NAMALWA (cell line): ENCODE measurements at places on chromosomes 16 and 17.
A peak's percentile ranks its signal among the peaks of the same experiment; 100 is the strongest.

GRCh38 chr17:64219571-64219970, 43.5 kb downstream of the TEX2 start:
- no peak for DNase-seq

DNA sequence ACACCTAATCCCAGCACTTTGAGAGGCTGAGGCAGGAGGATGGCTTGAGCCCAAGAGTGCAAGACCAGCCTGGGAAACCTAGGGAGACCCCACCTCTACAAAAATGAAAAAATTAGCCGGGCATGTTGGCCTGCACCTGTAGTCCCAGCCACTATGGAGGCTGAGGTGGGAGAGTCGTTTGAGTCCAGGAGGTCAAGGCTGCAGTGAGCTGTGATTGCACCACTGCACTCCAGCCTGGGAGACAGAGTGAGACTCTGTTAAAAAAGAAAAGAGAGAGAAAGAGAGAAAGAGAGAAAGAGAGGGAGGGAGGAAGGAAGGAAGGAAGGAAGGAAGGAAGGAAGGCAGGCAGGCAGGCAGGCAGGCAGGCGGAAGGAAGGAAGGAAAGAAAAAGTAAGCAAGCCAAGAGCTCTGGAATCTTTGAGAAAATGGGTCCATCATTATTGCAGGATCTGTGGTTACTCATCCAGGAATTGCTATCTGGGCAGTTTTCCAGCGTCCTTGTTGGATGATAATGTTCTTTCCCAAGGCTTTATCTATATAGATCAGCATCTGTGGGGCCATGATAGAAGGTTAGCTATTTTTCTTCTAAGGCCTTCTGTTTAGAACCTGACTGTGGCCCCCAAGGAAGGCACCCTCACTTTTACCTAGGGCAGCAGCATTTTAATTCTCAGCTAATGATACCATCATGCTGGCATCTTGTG, 533.2 kb upstream of the CDH5 start:
- DNase-seq: no peak

- DNase-seq: no peak
Measured at GRCh38 chr17:17254036-17254435, 17.1 kb upstream of the FLCN start.

DNA sequence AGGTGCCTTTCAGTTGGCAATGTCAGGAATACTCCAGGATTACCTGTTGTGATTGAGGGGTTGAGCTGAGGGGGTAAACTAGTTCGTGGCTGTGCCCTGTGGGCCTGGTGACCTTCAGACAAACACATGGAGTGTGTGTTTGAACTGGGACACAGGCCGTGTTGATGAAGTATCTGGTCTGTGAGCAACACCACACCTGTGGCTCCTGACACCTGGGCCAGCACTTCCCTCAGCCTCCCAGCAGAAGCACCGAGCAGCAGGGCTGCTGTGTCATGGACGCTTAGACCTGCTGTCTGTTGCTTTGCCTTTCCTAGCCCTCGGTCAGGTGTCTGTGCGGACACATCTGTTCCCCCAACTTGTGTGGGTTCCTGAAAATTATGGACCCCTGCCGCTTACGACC, 82.9 kb downstream of the KSR1 start:
- no peak for DNase-seq

GRCh38 chr17:30415491-30415890, 36.8 kb downstream of the CPD start:
- no peak for DNase-seq

- DNase-seq: no peak
Measured at GRCh38 chr17:15405058-15405415, 62.4 kb downstream of the CDRT4 start.

- DNase-seq: no peak
Measured at GRCh38 chr17:70158180-70158579, 11.2 kb upstream of the KCNJ2 start.

DNA sequence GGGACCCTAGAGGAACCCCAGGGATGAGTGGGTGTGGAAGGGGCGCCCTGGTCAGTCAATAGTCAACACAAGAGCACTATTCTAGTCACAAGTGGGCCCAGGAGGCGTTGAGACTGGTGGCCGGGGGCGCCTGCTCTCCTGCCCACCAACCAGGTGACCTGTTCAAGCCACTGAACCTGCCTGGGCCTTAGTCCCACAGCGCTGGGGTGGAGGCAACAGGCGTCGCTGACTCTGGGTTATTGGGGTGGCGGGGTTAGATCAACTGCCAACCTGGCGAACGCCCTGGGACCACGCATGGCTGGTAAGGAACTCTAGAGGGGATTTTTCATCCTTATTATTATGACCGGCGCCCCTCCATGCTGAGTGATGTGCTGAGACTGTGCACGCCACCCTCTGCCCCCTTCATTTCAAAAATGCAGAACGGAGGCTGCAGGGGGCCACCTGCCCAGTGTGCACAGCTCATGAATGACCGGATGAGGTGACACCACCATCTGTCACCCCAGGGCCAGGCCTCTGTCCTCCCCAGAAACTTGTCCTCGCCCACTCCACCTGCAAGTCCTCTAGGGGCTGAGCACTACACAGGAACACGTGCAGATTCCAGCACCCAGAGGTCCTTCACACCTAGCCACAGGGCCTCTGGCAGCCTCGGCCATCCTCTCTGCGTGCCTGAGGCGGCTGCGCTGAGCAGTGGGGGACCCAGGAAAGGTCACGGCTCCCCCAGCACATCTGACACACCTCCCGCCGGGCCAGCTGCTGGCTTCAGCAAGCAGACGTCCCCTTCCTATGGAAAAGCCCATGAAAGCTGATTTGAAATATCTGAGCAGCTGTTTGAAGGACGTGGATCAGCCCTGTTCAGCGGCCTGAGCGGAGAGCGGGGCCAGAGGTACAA, 51.6 kb upstream of the DNAH17 start:
- no peak for DNase-seq

DNA sequence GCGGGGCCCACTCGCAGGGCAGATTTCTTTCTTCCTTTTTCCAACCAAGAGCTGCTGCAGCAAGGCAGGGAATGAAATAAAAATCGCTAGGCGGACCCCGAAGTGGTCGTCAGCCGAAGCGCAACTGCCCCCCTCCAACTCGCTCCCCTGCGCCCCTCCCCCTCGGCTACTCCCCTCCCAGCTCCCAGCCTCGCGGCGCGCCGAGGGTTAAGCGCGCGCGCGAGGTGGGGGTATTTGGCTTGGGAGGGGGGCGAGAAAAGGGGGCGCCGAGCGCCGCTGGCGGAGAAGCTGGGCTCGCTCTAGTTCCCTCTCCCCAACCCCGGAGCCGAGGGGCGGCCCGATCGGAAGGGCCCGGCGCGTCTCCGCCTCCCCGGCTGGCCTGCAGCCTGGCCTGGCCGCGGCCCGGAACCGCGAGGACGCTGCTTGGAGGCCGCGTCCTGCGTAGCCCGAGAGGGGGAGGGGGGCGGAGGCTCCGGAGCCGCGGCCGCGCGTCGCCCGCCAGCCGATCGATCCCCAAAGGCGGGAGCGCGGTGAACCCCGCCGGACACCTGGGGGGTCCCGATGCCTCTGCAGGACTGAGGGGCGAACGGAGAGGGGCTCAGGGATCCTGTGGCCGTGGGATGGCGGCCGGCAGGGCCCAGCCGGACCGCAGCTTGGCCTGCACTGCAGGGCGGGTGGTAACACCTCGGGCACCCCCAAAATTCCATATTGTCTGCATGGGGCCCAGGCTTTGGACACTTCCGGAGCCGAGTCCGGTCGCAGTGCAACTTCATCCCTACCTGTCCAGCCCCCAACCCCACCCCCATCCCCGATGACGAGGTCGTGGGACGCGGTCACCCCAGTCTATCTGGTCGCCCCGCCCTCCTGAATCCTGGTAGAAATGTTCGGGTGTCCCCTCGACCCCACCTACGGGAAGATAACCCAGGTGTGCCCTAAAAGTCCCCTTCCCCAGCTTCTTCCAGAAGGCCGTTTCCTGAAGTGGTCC, 4.9 kb upstream of the CBX4 start:
- DNase-seq: no peak

- no peak for DNase-seq
Measured at GRCh38 chr16:12461201-12461600, 342.5 kb downstream of the CPPED1 start.

DNA sequence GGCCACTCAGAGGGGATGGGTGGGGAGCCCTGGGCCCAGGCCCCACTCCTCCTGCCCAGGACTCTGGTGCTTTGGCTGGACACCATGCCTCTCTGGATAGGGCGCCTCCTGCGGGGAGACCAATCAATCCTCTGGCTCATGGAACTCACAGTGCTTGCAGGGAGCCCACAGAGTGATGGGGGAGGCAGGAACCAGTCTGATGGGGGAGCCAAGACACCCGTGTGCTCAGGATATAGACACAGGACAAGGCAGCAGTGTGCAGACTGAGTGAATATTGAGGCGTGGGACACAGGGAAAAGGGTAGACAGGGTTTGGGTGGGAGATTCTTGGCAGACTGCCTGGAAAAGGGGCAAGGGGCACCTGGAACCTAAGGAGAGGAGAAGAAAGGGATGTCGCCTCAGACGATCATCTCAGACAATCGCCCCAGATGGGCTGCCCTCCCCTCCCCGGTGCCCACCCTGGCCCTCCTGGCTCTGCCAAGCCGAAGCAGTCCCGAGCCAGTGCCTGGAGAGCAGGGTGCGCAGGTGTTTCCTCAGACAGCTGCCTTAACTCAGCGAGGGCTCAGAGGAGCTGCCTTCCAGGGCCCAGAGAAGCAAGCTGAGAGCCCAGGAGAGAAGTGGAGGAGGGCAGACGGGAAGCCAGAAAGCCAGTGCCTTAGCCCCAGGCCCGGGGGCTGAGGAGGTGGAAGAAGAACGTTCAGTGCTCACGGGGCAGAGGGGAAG, 37.4 kb upstream of the DLX4 start:
- no peak for DNase-seq

GRCh38 chr16:64092271-64092670, 1029.6 kb downstream of the CDH11 start:
- no peak for DNase-seq

GRCh38 chr16:10485698-10486382, 94.6 kb downstream of the EMP2 start:
- peak; percentile 12 for DNase-seq

DNA sequence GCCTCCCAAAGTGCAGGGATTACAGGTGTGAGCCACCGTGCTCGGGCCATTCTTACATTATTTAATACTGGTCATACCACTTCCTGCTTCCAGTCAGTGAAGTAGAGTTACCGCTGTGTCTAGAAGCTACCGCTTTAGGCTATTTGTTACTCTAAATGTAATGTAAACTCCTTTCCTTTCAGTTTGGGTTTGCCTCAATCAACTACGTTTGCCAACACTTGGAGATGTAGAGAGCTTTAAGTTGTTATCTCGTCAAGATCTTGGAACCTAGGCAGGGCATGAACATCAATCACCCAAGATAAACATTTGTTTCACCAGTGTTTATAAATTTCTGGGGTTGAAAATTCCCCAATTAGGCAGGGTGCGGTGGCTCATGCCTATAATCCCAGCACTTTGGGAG, 275.9 kb downstream of the STX8 start:
- no peak for DNase-seq

GRCh38 chr17:10899281-10899680, 61.4 kb upstream of the PIRT start:
- DNase-seq: no peak

GRCh38 chr17:73909186-73909585, 264.9 kb upstream of the SDK2 start:
- no peak for DNase-seq

DNA sequence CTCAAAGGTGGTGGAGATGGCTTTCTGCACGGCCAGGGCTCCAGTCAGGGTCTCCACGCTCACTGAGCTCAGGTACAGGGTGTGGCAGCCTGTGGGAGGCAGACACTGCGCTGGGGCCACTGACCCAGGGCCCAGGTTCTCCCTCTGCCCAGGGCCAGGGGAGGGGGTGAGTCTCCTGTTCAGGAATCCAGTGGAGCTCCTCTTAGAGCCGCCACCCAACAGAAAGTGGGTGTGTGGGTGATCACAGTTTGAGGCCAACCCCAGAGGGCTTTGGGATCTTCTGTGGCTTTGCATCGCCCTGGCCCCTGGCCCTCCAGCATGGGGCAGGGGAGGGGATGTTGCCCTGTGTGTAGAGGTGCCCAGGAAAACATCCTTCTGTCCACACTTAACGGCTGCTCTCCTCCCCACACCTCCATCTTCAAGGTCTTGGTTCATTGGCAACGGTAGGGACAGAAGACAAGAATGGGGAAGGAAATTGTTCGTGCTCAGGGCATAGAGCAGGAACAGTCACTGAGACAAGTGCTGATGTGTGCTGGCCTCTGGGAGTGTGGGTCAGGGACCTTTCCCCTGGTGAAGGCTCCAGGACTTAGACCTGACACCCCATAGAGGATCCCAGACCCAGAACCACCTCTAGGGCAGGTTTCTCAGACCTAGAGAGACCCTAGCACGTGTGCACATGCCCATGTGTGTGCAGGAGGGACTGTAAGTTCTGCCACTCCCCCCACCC, 21.5 kb downstream of the TNS4 start:
- DNase-seq: no peak

DNA sequence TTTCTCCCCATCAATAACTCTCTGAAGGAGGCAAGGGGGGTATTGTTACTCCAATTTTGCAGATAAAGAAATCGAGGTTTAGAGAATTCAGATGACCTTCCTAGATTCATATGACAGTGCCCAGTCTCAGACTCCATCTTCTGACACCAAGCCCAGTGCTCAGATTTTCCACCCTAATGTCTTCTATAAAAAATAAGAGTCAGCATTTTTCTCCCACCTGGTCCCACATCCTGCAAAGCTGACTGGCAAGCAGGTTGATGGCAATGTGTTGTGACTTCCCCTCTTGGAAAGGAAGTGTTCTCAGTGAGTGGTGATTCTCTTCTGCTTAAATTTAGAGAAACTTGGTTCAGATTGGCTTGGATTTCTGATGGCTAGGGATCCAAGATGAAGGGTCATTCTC, 129.4 kb downstream of the SOX9 start:
- no peak for DNase-seq

GRCh38 chr17:42866631-42867575, 15.9 kb downstream of the AOC3 start:
- DNase-seq: no peak

GRCh38 chr17:41937970-41938954, 7.8 kb downstream of the ODAD4 start:
- no peak for DNase-seq

DNA sequence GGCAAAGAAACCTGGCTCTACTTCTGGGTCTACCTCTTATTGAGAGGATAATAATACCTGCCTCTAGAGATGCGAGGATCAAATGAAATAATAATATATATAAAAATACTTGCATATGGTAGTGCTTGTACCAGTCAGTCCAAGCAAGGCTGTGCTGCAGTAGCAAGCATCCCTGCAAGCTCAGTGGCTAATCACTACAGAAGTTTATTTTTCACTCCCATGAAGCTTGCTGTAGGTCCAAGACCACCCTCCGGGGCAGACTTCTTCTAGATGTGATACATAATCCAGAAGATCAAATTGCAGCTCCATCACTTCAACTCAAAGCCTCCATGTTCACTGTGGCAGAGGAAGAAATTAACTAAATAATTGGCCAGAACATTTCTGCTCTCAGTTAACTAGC, 48.9 kb upstream of the NKD1 start:
- DNase-seq: no peak

GRCh38 chr17:51640108-51640622, 379.8 kb downstream of the UTP18 start:
- peak; percentile 51 for DNase-seq

GRCh38 chr16:71933913-71934695, 38.8 kb downstream of the IST1 start:
- DNase-seq: no peak
